Activated naive CD4-positive, alpha-beta T cell treated with anti-CD3 and anti-CD28 coated beads for 36 hours (primary cell): ENCODE measurements at places on chromosomes 12 and 14. TPM values are rescaled to one million over a fixed set of nuclear protein-coding genes. Genes with fewer than 3 reads are reported as not detected.

- DNase-seq = no peak
- no peaks in the 10 kb centered on the region for H3K27me3 ChIP-seq
- H3K4me3 ChIP-seq = no peak overlapping the region
- no peaks in the 10 kb centered on the region for H3K4me1 ChIP-seq
- H3K27ac ChIP-seq = no peak overlapping the region
Observed at GRCh38 chr12:13950502-13950901, 30.9 kb downstream of the GRIN2B start.

- H3K27ac ChIP-seq = no peak overlapping the region
- no peaks in the 10 kb centered on the region for H3K36me3 ChIP-seq
- H3K27me3 ChIP-seq = no peaks in the 10 kb centered on the region
- no peaks in the 10 kb centered on the region for H3K4me1 ChIP-seq
Observed at GRCh38 chr14:26621364-26621763, 23.5 kb upstream of the NOVA1 start.

DNA sequence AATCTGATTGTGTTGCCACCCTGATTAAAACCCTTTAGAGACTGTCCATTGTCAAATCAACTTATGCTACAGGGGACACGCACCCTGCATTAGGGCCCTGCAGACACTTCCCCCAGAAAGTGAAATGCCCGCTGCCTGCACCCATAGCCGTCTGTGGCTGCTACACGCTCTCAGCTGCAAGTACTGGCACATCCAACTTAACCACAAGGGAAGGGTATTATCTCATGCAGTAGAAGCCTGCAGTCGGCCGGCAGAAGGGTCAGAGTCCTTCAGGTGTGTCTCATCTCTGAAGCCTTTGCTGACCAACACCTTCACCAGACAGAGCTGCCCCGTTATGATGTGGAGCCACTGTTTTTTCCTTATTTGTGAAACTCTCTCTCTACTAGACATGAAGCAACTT lies 20.8 kb downstream of the CFAP251 start:
- H3K36me3 ChIP-seq = no peaks in the 10 kb centered on the region
- peaks cover 5% of the 10 kb centered on the region for H3K4me1 ChIP-seq
- H3K27ac ChIP-seq = no peak overlapping the region

GRCh38 chr12:131046813-131047788 lies 93.4 kb downstream of the ADGRD1 start:
- H3K4me1 ChIP-seq = no peaks in the 10 kb centered on the region
- no peak overlapping the region for H3K4me3 ChIP-seq
- no peak for DNase-seq
- H3K27ac ChIP-seq = no peak overlapping the region
- peaks cover 4% of the 10 kb centered on the region for H3K27me3 ChIP-seq

Gene FOXG1
- total RNA-seq = not detected

Gene KRT82
- not detected for total RNA-seq
